ENCODE measurements at places on chromosomes 3 and 15.

- no peak for DNase-seq
These were observed 193.4 kb downstream of the SHOX2 start for GRCh38 chr3:157912514-157913451.

- DNase-seq, result no peak
These were observed 112.1 kb downstream of the LRRK1 start for GRCh38 chr15:101031213-101031612.

- DNase-seq, result no peak
These were observed 29.3 kb upstream of the ST3GAL6 start for GRCh38 chr3:98733812-98734281.

GRCh38 chr3:160612386-160613075 is 47.2 kb upstream of the KPNA4 start:
- DNase-seq, result no peak

DNA sequence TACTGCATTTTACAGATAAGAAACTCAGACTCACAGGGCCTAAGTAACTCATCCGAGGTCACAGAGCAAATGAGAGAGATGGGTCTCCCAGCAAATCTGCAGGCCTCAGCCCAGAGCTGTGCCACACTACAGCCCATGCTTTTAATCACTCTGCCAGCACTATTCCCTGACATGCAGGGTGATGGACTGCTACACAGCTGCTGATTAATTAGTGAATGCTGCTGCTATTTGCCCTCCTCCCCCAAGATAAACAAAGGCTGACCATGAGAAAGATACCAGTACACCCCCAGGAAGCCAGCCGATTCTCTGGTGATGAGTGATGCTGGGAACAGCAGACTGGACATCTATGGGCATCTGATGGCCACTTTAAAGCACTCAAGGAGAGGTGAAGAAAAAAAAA is 39.3 kb downstream of the RFTN1 start:
- DNase-seq, result no peak

GRCh38 chr3:58874248-58874741 is 175.5 kb downstream of the CFAP20DC start:
- no peak for DNase-seq

DNA sequence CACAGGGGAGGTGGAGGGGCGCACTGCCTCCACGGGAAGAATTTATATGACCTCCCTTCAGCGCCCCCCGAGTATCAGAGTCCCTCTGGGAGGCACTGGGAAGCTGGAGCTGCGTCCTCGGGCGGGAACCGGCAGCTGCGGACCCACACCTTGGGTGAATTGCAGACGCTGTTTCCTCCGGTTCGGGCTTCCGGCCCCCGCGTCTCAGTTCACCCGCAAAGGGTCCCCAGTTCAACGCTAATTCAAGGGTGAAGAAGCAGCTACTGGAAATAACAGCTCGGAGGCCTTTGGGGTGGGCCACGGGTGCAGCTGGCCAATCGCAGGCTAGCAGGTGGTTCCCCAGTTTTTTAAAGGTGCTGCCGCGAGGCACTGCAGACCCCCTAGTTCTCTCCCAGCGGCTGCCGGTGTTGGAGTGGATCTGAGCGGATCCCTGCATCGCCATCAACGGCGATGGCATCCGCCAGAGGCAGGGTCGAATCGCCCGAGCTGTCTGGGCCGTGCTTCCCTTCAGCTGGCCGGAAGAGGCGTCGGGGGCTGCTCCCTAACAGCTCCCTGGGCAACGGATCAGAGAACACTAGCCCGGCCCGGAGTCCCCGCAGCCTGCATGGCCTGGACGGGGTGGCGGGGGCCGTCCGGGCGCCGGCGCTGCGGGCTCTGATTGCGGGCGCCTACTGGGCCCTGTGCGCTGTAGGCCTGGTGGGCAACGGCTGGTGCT is 19.4 kb upstream of the ADAMTS7 start:
- DNase-seq, result no peak

DNA sequence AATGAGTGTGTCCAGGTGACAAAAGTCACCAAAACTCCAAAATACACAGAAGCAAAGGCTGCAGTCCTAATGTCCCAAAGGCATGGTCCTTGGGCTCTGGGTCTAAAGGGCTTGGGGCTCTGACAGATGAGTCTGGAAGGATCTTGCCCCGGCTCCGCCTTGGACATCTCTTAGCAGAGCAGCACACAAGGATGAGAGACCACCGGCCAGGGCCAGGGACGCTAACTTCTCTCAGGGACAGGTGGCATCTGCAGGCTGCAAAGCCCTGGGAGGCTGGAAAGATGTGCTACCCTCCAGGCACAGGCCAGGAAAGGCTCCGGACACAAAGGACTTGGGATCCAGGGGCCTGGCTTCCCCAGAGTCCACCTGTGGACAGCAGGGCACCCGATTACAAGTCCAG is 14.1 kb upstream of the SHISA5 start:
- DNase-seq, result no peak

- DNase-seq, result no peak
These were observed 59.8 kb downstream of the TMED3 start for GRCh38 chr15:79370716-79371115.

GRCh38 chr15:87527416-87527815 is 729.1 kb downstream of the NTRK3 start:
- DNase-seq, result no peak

GRCh38 chr15:94416820-94417219 is 185.5 kb downstream of the MCTP2 start:
- no peak for DNase-seq

DNA sequence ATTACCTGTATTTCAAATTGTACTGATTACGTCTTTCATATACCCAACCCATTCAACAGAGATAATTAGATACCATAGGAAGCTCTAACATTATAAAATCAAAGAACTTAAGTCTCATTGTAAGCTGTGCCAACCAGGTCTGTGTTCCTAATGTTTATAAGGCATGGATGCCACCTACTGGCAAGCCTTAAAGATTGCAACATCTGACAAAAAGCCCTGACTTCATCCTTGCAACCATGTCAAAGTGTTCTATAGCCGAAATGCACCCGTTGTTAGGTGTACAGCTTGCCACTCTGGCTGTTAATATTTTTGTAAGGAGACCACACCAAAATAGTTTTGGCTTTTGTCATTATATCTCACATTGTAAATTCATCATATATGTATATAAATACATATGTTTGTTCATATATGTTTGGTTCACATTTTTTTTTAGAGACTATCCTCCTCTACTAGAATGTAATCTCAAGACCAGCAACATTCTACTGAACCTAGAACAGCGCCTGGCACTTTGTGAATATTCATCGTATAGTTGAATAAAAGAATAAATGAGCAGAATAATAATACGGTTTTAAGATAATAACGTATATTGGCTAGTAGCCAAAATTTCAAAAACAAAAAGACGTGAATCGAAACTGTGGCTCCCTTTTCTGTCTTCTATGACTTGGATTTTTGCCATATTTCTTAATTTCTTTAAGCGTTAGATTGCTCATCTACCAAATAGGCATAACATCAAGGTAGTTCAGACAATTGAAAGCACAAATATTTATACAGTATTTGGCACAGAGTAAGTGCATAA is 258.1 kb downstream of the TBL1XR1 start:
- DNase-seq, result no peak

DNA sequence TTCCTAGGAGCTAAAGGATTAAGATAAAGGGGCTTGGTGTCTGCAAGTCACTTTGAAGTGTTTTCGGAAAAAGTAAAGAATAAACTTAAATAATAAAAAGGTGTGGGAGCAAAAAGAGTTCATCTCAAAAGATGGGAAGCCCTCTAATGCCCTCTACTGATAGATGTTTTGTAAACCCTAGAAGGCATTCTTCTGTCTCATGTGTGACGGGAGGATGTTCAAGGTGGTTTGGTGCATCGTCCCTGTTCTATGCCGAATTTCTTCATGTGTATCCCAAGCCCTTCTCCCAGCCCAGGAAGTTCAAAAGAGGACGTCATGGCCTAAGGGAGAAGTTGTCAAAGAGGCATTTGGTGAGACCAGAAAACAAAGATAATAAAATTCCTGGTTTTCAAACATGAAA is 37.2 kb downstream of the CCK start:
- no peak for DNase-seq

DNA sequence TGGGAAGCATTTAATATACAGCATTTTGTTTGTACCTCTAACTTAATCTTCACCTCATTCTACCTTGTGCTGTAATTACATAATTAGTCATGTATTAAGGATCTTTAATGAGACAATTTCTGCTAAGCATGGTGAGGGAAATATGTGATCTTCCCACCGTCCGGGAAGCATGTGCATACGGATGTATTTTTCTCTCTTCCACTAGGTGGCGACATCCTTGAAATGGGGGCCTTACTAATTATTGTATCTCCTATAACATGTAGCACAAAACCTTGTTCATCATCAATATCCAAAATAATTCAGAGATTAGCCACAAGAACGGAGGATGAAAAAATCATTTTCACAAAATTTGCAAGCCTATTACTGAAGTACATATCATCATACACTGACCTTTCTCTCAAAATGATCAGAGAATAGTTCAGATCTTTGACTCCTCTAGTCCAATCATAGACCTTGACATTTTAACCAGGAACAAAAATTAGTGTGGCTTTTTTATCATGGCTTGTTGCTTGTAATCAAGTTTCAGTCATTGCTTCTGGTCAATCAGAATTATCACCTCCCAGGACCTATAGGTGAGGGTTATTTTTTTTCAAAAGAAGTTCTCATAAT is 148.9 kb upstream of the GBE1 start:
- no peak for DNase-seq

DNA sequence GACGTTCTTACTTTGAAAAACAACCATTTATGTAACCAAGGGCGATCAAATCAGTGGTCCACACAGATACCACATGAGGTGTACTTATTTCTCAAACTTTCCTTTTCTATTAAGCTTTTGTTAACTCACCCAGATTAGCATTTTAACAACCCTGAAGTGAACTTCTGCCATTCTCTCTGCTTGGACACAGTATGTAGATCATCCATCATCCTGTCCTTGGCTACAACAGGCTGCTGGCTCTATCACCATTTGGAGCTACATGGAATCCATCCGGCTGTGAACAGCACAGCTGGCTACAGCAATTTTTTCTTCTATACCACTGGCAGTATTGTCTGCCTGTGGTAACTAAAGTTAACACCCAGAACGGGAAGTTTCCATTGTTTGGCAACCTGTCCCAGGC is 4.4 kb downstream of the SEMA6D start:
- DNase-seq, result no peak

DNA sequence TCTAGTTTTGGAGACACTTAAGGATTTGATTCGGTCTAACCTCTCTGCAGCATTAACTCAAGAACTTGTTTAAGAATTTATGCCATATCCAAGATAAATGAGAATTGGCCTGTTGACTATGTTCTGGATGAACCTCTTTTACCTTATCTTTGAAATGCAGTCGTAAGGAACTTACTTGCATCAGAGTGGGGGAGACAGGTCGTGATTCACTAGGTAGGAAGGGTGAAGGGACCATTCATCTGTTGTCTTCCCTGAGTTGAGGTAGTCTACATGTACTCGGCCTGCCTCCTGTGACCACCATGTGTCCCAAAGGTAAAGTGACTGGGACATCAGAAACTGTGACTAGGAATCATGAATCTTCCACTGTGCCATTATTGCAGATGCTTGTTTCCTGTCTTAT is 248.0 kb upstream of the P2RY1 start:
- no peak for DNase-seq

DNA sequence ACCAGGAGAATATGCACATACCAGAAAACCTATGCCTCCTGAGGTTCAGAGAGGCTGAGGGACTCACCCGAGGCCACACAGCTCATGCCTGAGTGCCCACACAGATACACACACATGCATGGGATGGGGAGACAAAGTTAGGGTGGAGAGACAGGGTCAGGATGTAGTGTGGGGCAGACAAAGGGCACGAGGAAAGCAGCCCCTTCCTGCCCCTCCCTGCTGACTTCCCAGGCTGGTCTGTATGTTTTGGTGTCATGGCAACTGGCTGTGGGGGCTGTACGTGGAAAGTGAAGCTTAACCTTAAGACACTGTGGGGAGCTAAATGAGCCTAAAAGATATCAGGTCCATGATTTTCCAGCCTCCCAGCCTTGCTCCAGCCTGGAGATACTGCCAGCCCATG is 57.8 kb downstream of the EPHB3 start:
- DNase-seq, result no peak

Measured in iPS DF 6.9 (cell line).